ENCODE measurements at places on chromosomes 12 and 14. TPM values are rescaled to one million over a fixed set of nuclear protein-coding genes. Genes with fewer than 3 reads are reported as not detected.

Gene ESRRB
- 0.11 TPM for total RNA-seq

Gene OVCH1
- total RNA-seq = not detected

Gene COCH
- total RNA-seq = 10.9 TPM

Gene MIP
- 3.6 TPM for total RNA-seq

Gene ADCY6
- total RNA-seq = 28.7 TPM

All from motor neuron (in vitro differentiated cells).